ENCODE measurements at places on chromosomes 1 and 21. TPM values are rescaled to one million over a fixed set of nuclear protein-coding genes. Genes with fewer than 3 reads are reported as not detected.

DNA sequence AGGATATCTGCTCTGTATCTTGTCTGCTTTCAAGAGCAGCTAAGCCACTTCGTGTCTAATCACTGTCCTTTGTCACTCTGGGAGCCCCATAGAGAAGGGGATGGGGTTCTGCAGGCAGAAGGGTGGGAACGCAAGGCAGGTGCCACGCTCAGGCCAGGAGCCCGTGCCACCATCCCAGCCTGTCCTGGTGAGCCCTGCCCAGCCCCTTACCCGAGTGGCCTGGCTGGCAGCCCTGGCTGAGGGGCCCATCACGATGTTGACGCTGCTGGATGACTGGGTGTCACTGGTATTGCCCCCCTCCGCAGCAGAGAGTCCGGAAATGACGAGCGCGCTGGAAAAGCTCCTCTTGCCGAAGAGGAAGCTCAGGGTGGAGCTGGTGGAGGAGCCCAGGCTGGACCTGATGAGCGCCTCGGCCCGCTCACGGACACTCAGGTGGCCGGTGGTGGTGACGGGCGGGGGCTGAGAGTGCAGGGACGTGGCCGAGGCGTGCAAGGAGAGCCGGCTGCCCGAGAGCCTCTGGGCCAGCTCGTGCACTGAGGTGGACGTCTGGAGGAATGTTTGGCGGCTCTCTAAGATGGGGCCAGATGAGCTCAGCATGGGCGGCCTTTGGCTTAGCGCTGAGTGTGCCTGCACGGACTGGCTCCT lies 35.6 kb downstream of the NTPCR start:
- no peaks in the 10 kb centered on the region for H3K36me3 ChIP-seq
- H3K4me1 ChIP-seq: peaks cover 8% of the 10 kb centered on the region
- H3K27me3 ChIP-seq: no peaks in the 10 kb centered on the region
- DNase-seq: no peak

The GBP5 gene
- 0.17 TPM for total RNA-seq

DNA sequence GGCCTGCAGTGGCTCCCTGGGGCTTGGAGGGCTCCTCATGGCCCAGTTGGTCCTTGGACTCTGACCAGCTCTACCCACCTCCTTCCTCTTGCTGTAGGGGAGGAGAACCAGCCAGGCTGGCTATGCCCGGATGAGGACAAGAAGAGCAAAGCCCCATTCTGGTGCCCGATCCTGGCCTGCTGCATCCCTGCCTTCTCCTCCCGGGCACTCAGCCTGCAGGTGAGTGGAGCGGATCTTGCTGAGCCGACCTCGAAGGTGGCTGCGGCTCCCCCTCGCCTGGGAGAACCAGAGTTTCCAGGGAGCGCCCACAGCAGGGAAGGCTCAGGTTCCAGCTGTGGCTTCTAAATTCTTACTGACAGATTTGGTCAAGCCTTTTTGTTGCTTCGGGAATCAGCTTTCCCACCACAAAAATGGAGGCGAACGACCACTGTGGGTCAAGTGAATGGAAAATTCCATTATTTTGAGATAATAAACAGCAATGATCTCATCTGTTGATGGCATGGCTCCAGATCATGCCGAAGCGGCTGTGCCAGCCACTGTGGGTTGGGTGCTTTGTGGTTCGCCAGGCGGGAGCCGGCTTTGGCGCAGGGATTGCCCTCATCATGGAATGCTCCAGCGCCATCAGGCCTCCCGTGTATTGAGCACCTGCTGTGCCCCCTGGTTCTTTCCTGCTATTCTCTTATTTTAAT lies 106.5 kb upstream of the ACTL8 start:
- H3K36me3 ChIP-seq: no peaks in the 10 kb centered on the region
- no peaks in the 10 kb centered on the region for H3K27me3 ChIP-seq
- no peak overlapping the region for H3K27ac ChIP-seq
- no peak for DNase-seq
- no peaks in the 10 kb centered on the region for H3K4me1 ChIP-seq

DNA sequence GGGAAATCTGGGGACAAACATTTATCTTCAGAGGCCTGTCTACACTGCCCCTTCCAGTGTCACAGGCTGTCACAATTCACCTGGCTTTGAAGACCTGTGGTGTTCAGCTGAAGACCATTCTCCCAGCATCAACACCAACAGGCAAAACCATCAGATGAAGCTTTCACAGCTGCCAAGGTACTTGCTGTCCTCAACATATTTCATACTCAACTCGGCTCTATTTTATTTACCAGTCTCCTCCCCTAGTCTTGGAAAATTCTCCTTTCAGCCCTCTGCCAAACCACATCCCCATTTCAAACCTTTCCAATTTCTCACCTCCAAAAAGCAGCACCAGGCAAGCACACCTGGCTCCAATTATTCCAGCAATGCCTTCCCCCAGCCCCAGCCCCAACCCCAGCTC lies 108.8 kb downstream of the TGFBR3 start:
- H3K4me1 ChIP-seq: no peaks in the 10 kb centered on the region
- no peak overlapping the region for H3K4me3 ChIP-seq
- H3K27me3 ChIP-seq: no peaks in the 10 kb centered on the region
- H3K27ac ChIP-seq: no peak overlapping the region
- no peaks in the 10 kb centered on the region for H3K36me3 ChIP-seq
- no peak for DNase-seq

The RC3H1 gene
- 23.6 TPM for total RNA-seq

The CHD5 gene
- 6.1 TPM for total RNA-seq
